ENCODE measurements at places on chromosomes 7 and 10. TPM values are rescaled to one million over a fixed set of nuclear protein-coding genes. Genes with fewer than 3 reads are reported as not detected.

Gene PILRA
- total RNA-seq, result 3.4 TPM

Gene MYO1G
- 502 TPM for total RNA-seq

Gene CCZ1
- 74.5 TPM for total RNA-seq

Gene CYP2C19
- total RNA-seq, result not detected

DNA sequence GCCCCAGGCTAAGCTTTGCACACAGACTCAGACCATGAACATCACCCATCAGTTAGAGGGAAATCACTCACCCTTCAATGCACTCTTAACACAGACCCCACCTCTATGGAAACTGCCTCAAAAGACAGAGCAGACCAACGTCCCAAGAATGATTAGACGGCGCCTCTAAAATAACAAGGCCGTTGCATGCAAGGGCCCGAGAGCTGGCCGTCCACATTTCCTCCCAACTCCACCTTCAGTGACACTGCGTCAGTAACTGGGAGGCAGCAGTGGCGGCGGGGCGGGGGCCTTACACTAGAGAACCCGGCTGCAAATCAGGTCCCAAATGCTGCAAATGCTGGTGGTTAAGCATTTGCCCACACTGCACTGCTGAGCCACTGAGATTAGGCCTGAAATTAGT lies 115.0 kb downstream of the PTPRN2 start:
- no peaks in the 10 kb centered on the region for H3K36me3 ChIP-seq
- no peak overlapping the region for H3K4me3 ChIP-seq
- H3K4me1 ChIP-seq, result peaks cover 2% of the 10 kb centered on the region
- no peak overlapping the region for H3K27ac ChIP-seq

GRCh38 chr10:15695852-15696251 lies 23.9 kb downstream of the ITGA8 start:
- no peaks in the 10 kb centered on the region for H3K36me3 ChIP-seq
- DNase-seq, result no peak
- no peak overlapping the region for H3K4me3 ChIP-seq
- H3K4me1 ChIP-seq, result no peaks in the 10 kb centered on the region
- H3K27ac ChIP-seq, result no peak overlapping the region
- peaks cover 3% of the 10 kb centered on the region for H3K27me3 ChIP-seq

- peaks cover 2% of the 10 kb centered on the region for H3K36me3 ChIP-seq
- H3K27ac ChIP-seq, result no peak overlapping the region
- DNase-seq, result no peak
- no peaks in the 10 kb centered on the region for H3K4me1 ChIP-seq
These were observed 119.3 kb downstream of the BBS9 start for GRCh38 chr7:33248671-33249070.

- no peak overlapping the region for H3K27ac ChIP-seq
- H3K36me3 ChIP-seq, result no peaks in the 10 kb centered on the region
- peaks cover 4% of the 10 kb centered on the region for H3K4me1 ChIP-seq
- no peaks in the 10 kb centered on the region for H3K27me3 ChIP-seq
These were observed 57.2 kb downstream of the RASGEF1A start for GRCh38 chr10:43209651-43210141.

- H3K27ac ChIP-seq, result no peak overlapping the region
- no peaks in the 10 kb centered on the region for H3K27me3 ChIP-seq
- no peaks in the 10 kb centered on the region for H3K36me3 ChIP-seq
- no peaks in the 10 kb centered on the region for H3K4me1 ChIP-seq
- DNase-seq, result no peak
These were observed 52.9 kb downstream of the ZRANB1 start for GRCh38 chr10:124994573-124995473.

GRCh38 chr10:114168450-114169009 lies 5.5 kb downstream of the CCDC186 start:
- no peak for DNase-seq
- H3K27ac ChIP-seq, result no peak overlapping the region
- no peak overlapping the region for H3K4me3 ChIP-seq
- no peaks in the 10 kb centered on the region for H3K27me3 ChIP-seq
- H3K4me1 ChIP-seq, result peaks cover 34% of the 10 kb centered on the region

DNA sequence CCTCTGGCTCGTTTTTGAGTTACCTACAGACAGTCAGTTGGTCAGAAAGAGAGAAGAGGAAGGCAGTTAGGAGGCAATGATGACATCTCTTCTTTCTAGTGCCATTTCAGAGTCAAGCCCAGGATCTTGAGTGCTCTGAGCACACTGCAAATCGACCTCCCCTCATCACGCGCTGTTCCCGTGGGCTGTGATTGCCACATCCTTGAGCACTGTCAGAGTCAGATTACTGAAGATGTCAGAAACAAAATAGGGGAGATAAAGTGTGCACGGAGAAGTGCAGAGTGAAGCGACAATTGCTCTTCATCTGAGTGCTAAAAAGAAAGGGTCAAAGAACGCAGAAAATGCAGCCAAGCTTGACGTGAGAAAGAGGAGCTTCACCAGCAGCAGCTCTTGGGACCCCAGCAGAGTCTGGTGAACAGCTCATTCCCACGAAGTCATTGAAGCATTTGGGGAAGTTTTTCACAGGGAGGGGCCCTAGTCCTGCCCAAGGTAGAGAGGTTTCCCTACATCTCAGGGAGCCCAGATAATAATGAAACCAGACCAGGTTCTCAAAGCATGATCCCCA lies 661.7 kb upstream of the AUTS2 start:
- no peak for DNase-seq
- no peak overlapping the region for H3K4me3 ChIP-seq
- H3K36me3 ChIP-seq, result no peaks in the 10 kb centered on the region
- no peak overlapping the region for H3K27ac ChIP-seq
- H3K27me3 ChIP-seq, result no peaks in the 10 kb centered on the region

GRCh38 chr7:28658381-28658780 lies 246.1 kb downstream of the CREB5 start:
- H3K4me3 ChIP-seq, result no peak overlapping the region
- H3K4me1 ChIP-seq, result peaks cover 8% of the 10 kb centered on the region
- no peaks in the 10 kb centered on the region for H3K27me3 ChIP-seq
- no peak overlapping the region for H3K27ac ChIP-seq
- no peak for DNase-seq

- H3K36me3 ChIP-seq, result no peaks in the 10 kb centered on the region
- H3K4me1 ChIP-seq, result no peaks in the 10 kb centered on the region
- no peak overlapping the region for H3K4me3 ChIP-seq
- no peak for DNase-seq
These were observed 188.8 kb upstream of the POT1 start for GRCh38 chr7:125118444-125118843.

DNA sequence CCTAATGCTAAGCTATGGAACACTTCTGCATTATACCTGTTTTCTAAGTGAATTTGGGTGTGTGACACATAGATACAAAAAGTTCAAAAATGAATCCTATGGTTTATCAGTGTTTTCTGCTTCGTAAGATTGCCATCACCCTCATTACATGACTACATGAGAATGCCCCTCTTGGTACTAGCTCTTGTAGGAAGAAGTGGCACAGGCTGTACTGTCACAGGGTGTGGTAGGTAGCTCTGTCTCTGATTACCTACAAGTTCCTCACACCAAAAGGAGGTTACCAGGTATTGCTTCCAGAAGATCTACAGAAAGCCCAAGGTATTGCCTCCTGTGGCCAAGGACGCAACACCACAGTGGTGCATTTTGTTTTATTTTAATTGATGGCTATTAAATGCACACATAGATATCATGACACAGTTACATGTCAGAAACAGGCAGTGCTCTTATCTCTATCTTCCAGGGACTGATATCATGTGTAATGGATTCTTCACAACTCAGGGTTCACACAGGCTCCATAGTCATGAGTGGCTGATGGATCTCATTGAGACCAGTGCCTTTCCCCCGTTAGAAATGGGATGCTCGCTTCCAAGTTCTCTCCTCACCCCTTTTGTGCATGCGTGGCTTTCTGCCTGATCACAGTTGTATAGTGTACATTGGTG lies 6.6 kb downstream of the OPTN start:
- DNase-seq, result no peak
- no peak overlapping the region for H3K4me3 ChIP-seq
- no peaks in the 10 kb centered on the region for H3K27me3 ChIP-seq
- peaks cover 53% of the 10 kb centered on the region for H3K36me3 ChIP-seq
- H3K27ac ChIP-seq, result peak overlapping the region; percentile 41

DNA sequence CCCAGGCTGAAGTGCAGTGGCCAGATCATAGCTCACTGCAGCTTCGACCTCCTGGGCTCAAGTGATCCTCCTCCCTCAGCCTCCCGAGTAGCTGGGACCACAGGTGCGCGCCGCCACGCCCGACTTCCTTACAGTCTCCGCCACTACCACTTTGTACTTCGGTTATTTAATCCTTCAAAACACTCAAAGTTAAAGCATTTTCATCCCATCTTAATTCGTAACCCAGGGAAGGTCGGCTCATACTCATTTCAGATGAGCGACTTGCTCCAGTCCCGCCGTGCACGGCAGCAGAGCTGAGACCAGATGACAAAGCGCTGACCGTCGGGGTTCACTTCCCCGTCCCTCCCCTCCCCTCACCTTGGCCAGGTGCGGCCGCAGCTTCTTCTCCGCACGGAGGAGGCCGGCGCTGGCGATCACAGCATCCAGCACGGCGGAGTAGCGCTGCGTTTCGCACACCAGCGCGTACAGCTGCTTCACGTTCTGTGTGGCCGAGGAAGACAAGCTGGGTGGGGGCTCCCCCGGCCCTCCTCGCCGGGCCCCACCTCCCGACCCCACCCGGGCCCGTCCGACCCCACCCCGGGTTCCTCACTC lies 457 bp downstream of the NSUN5 start:
- peak overlapping the region; percentile 88 for H3K27ac ChIP-seq
- peaks cover 18% of the 10 kb centered on the region for H3K36me3 ChIP-seq
- H3K27me3 ChIP-seq, result no peaks in the 10 kb centered on the region
- H3K4me3 ChIP-seq, result peak overlapping the region; percentile 94
- peaks cover 28% of the 10 kb centered on the region for H3K4me1 ChIP-seq

Gene KNDC1
- total RNA-seq, result not detected

DNA sequence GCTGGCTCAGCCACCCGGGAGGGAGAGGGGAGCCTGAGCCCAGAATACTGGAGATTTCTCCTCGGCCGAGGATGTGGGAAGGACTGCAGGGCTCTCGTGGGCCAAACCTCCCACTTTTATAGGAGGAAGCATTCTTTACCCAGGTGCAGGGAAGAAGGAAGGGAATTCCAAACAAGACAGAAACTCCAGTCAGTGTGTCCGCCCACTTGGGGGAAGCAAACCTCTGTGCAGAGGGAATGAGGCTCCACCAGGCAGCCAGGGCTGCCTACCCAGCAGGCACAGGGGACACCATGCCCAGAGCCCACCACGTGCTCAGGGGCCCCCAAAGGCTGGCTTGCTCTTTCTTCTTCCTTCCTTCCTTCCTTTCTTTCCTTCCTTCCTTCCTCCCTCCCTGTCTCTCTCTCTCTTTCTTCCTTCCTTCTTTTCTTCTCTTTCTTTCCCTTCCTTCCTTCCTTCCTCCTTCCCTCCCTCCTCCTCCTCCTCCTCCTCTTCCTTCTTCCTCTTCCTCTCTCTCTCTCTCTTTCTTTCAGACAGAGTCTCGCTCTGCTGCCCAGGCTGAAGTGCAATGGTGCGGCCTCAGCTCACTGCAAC lies 15.4 kb upstream of the FZD9 start:
- no peak overlapping the region for H3K27ac ChIP-seq
- no peaks in the 10 kb centered on the region for H3K27me3 ChIP-seq
- H3K36me3 ChIP-seq, result no peaks in the 10 kb centered on the region
- no peak for DNase-seq
- no peak overlapping the region for H3K4me3 ChIP-seq
- no peaks in the 10 kb centered on the region for H3K4me1 ChIP-seq

DNA sequence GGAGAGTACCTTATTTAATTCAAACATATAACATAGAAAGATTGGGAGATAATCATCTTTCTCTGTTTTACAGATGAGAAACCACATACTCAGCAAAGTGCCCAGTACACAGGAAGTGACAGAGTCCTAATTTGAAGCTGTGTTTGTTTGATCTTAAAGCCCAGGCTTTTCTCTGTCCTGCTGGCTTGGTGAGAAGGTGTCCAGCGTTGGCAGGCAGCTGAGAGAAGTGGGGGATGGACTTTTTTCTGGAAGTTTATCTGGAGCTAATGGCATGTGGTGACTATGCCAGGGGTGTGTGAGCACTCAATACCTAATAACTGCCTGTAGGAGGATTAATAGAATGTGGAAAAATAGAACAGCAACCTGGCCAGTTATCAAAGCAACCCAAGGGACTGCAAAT lies 60.8 kb downstream of the NPSR1 start:
- no peaks in the 10 kb centered on the region for H3K36me3 ChIP-seq
- H3K4me3 ChIP-seq, result peak overlapping the region; percentile 29
- H3K4me1 ChIP-seq, result peaks cover 18% of the 10 kb centered on the region
- H3K27ac ChIP-seq, result peak overlapping the region; percentile 66

DNA sequence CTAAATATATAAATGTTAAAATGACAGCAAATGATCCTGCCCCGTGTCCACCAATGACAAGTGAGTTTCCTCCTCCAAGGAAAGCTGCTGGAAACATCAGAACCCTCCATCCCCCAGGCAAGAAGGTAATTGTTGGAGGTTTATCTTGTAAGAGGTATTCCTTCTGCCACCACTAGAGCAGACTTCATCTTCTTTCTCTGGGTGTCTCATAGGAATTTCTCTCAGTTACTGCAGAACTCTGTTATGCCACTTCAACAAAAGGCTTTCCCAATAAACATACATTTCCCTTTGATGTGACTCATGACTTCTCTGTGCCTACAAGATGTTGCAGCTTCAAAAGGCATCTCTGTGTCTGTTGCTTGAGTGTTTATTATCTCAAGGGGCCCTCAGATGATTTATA lies 279.1 kb downstream of the BMPER start:
- no peaks in the 10 kb centered on the region for H3K27me3 ChIP-seq
- no peak overlapping the region for H3K4me3 ChIP-seq
- H3K4me1 ChIP-seq, result no peaks in the 10 kb centered on the region

DNA sequence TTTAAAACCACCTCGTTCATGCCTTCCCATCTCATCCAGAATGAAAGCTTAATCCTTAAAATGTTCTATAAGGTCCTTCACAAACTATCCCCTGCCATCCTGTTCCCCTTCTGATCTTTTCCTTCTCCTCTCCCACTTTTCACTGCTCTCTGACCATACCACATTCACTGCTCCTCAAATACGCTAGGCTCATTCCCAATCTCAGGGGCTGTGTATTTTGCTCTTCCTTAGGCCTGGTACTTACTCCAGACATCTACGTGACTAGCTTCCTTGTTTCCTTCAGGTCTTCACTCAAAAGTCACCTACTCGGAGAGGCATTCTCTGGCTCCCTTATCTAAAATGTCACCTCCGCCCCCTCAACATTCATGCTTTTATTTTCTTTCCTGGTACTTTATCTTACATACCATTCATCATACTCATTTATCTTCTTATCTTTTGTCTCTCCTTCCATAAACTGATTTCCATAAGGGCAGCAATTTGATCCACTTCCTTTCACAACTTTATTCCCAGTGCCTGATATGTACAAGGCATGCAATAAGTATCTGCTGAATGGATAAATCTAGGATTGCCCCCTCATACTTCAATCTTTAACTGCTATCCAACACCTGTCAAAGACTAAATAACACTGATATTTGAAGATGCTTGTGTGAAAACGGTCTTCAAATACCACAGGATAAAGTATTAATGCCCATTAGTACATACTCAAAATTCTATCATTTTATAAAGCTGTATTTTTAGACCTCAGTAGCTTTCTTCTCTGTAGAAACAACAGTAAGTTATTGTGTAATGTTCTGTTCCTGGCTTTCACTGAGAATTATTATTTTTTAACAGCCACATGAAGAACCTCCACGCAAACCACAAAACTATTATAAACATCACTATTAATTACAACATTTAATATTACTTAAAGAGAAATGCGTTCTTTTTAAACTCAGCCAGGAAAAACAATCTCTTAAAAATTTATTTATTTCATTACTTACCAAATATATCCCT lies 27.0 kb downstream of the JMJD1C start:
- H3K4me3 ChIP-seq, result no peak overlapping the region
- peaks cover 2% of the 10 kb centered on the region for H3K36me3 ChIP-seq
- peaks cover 3% of the 10 kb centered on the region for H3K4me1 ChIP-seq
- H3K27me3 ChIP-seq, result no peaks in the 10 kb centered on the region
- DNase-seq, result no peak

GRCh38 chr7:156038345-156038744 lies 226.1 kb upstream of the SHH start:
- no peaks in the 10 kb centered on the region for H3K27me3 ChIP-seq
- no peak overlapping the region for H3K27ac ChIP-seq
- no peak for DNase-seq

Data from activated CD8-positive, alpha-beta memory T cell treated with anti-CD3 and anti-CD28 coated beads, Interleukin-2, amount 10 ng/mL, durations not matched to agents 7 days and 5 days (primary cell).